Urinary bladder (tissue), 4 donors: ENCODE measurements at places on chromosomes 6 and 20. TPM values are rescaled to one million over a fixed set of nuclear protein-coding genes. Genes with fewer than 3 reads are reported as not detected.

SRSF12 gene
- polyA plus RNA-seq = 1.3 TPM

SNPH gene
- polyA plus RNA-seq = 7.3 TPM

DNA sequence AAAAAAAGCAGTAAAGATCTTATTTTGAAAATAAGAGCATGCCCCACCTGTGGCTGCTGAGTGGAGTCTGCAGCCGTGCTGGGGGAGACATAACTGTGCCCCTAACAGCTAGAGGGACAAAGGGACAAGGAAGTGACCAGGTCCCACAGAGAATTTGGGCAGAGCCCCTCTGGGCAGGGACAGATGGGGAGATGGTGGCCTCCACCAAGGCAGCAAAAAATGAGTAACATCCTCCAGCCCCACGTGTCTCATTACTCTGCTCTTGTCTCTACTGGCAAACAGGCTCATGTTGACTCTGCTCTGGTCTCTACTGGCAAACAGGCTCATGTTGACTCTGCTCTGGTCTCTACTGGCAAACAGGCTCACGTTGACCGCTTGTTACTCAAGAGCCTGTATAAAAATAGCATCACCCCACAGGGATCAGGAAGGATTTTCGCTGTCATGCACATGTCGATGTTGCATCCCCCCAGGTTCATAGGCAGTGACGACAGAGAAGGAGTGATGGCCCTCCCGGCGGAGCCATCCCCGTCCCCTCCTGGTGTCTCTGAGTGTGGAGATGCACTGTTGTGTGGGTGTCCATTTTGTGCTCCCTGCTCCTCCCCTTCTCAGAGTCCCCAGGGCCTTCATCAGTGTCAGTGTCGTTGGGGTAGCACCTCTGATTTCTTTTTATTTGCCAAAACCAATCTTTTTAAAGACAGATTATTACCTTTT, 17.3 kb upstream of the PCMTD2 start:
- DNase-seq = no peak

DNA sequence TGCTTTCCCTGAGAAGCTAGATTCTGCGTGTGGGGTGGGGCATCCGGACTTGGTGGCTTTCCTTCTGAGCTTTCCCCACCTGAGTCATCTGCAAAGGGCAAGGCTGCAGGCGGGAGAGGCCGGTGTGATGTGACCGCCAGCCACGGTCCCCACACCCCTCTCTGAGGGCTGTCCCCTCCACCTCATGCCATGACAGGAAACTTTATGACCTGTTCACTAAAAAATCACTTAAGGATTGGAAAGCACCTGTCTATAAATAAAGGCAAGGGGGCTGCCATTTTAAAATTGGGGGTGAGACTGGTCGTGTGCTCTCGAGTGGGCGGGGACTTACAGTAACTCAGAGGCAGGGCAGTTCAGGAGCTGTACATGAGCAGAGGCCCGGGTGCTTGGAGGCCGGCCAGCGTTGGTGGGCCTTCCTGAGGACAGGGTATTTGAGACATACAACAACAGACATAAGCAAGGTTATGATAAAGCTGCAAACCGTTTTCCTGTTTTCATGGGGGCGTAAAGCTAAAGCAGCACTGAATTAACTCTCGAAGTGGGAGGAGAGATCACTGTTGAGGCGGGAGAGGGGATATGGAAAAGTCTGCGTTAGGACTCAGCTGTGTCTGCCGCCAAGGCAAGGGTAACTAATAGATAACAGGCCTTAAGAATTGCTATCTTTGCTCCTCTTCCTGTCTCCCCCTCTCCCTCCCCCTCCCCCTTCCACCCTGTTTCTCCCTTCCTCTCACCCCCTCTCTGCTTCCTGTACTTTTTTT, 16.1 kb upstream of the SERPINB1 start:
- DNase-seq = no peak

- no peak for DNase-seq
These were observed 9.6 kb downstream of the MOXD1 start for GRCh38 chr6:132391391-132392269.
